ENCODE measurements at places on chromosomes 13 and 19. TPM values are rescaled to one million over a fixed set of nuclear protein-coding genes. Genes with fewer than 3 reads are reported as not detected.

DNA sequence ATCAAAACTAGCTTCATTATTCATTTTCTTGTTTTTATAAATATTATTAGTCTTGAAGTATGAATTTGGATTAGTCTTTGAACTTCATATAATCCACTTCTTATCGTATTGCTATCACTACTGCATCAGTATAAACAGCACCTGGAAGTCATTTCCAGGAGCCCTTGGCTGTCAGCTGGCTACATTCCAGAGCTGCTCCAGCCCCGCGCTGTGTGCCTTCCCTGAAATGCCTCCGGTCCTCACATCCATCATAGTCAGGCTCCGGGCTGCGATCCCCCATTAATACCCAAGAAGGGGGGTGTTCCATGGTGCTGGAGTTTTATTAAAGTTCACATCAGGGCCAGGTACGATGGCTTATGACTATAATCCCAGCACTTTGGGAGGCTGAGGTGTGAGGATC, 124.3 kb upstream of the GJB6 start:
- DNase-seq: no peak

DNA sequence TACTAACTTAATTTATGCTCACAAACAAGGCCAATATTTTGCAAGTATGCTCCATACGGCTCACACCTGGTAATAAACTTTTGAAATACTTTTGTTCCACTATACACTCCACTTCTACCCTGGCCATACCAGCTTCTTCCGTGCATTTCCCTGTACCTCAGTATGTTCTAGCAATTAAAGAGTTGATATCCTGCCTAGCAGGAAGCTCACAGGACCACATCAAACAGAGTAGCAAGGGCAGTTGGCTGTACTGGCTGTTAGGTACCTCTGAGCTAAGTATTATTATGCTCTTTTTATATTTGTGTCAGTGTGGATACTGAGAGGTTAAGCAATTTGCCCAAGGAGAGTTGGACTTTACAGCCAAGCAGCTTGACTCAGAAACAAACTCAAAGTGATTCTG, 257.7 kb downstream of the SLITRK6 start:
- no peak for DNase-seq

DNA sequence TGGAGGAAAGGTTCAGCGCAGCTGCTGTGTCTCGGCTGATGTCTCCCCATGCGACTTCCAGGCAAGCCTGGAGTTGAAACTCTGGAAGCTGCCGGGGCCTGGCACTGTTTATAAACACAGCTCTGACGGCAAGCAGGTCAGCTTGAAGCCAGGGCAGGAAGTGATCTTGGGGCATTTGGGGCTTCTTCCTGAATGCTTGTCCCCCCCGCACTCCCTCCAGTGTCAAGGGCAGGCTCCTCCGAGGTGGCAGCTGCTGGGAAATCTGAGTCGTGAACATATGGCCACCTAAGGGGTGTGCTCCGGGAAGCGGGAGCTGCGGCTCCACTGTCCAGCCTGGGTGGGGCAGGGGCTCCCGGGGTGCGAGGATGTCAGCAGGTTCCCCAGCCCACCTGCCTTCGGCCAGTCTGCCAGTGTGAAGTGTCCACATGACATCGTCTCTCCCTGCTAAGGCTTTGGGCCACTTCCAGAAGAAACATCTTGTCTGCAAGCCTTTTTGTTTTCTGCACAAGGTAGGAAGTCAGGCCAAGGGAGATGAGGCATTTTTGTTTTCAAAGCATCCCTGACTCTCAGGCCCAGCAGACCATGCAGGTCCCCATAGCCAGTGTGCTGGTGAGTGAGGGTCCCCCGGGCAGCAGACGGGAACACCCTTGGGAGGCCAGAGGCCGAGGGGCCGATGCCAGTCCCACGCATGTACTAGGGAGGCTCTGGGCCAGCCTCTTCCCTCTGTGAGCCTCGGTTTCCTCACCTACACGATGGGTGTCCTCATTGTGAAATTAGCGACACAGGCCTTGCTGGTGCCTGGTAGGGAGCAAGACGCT, 2.7 kb downstream of the PIAS4 start:
- DNase-seq: no peak

- DNase-seq: no peak
These were observed 880.1 kb upstream of the PCDH9 start for GRCh38 chr13:68110178-68110768.

- DNase-seq: no peak
These were observed 295.0 kb downstream of the LMO7 start for GRCh38 chr13:75931116-75931515.

- DNase-seq: no peak
These were observed 44.4 kb downstream of the TSHZ3 start for GRCh38 chr19:31304831-31305312.

GRCh38 chr13:114321256-114321655, 7.0 kb downstream of the CHAMP1 start:
- DNase-seq: no peak

DNA sequence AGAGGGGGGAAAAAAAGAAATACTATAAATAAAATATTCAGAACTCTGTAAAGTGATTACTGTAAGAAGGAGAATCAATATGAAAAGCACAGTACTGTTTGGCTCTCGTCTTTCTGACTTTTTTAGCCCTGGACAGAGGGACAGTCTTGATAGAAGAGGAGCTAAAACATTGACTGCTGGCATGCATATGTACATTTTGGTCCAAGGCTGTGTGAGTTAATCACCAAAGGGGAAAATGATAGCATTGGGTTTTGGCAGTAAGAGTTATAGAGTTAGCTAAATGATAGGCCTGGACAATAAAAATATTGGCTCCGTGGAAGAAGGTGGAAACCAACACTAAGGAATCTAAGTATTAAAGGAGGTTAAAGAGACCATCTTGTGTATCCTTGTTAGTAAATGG, 50.3 kb downstream of the RAP2A start:
- DNase-seq: no peak

DNA sequence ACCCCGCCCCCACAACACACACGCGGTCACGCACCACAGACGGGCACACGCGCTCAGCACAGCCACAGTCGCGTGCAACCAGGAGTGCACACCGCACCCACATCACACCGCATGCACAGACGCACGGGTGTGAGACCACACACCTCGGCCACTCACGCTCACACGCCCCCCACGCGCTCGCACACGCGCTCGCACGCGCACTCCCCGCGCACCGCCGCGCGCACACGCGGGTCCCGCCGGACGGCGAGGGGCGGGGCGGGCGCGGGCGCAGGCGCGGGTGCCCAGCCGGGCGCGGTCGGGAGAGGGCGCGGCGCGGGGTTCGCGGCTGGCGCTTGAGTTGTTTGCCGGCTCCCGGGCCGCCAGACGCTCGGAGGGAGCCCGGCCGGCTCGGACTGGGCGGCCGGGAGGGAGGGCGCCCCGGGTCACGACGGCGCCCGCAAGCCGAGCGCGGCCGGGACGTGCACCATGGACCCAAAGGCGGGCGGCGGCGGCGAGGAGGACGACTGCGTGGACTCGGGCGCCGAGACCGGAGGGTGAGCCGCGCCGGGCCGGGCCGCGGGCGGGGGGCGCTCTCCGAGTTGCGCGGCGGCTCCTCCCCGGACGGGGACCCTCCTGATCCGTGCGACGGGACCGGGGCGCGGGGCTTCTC, at the start of gene FAM124A:
TSS of gene FAM124A (plus strand) at position 362 of the 649 bp plus-strand sequence. CDS start at position 466, 104 bp downstream.
- peak; percentile 53 for DNase-seq

DNA sequence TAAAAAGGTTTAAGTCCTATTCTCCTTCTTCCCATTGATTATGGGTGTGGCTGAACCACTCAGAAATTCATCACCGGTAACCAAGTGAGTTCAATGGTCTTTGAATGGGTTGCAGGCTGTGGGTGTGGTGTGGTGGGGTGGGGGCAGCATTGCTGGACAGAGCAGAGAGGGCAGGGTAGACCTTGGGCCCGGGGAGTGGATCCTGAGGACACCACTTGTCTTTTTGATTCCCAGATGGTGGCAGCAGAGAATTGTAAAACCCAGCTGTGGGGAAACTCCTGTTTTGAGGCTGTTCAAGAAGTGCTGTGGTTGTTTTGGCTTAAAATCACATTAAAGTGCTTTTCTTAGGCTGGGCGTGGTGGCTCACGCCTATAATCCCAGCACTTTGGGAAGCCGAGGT, 45.8 kb upstream of the RGCC start:
- DNase-seq: peak; percentile 17

DNA sequence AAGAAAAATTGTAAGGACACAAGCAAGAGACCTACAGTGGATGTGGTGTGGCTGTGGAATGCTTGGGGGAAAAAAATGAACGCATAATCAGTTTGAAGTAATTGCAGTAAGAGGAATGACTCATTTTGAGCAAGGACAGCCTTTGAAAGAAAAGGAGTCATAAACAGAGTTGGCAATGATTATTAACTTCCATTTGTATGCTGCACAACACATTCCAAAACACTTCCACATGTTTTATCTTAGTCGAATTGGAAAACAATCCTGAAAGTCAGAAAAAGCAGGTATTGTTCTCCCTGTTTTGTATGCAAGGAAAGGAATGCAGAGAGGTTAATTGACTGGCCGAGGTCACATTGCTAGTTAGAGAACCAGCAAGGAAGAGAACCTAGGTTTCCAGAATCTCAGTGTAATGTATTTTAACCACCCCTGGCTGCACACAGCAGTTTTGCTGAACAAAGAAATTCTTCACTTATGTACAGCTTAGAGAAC, 630.0 kb upstream of the MIR17HG start:
- DNase-seq: no peak

DNA sequence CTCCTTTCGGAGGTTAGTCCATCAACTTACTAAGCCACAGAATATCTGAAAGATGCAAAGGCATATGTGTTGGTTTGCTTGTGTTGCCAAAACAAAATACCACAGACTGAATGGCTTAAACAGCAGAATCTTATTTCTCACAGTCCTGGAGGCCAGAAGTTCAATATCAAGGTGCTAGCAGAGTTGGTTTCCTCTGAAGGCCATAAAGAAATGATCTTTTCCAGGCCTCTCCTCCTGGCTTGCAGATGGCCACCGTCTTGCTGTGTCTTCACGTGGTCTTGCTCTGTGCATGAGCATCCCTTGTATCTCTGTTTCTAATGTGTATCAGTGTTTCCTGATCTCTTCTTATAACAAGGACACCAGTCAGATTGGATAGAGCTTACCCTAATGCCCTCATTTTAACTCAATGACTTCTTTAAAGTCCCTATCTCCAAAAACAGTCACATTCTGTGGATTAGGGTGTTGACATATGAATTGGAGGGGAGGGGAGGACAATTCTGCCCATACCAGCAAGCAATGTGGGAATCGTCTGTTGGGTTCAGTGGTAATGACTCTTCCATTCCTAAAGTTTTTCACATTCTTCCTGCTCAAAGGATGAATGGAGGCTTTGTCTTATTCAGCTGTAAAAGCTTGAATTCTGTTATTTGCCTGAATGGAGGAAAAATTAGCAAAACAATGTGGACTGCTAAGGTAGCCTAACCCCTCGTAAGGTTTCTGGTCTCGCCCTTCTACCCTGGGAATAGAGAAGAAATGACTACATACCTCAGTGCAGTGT, 715.7 kb downstream of the DIAPH3 start:
- DNase-seq: no peak

- peak; percentile 79 for DNase-seq
These were observed 24.9 kb downstream of the EPS15L1 start for GRCh38 chr19:16446724-16447368.

DNA sequence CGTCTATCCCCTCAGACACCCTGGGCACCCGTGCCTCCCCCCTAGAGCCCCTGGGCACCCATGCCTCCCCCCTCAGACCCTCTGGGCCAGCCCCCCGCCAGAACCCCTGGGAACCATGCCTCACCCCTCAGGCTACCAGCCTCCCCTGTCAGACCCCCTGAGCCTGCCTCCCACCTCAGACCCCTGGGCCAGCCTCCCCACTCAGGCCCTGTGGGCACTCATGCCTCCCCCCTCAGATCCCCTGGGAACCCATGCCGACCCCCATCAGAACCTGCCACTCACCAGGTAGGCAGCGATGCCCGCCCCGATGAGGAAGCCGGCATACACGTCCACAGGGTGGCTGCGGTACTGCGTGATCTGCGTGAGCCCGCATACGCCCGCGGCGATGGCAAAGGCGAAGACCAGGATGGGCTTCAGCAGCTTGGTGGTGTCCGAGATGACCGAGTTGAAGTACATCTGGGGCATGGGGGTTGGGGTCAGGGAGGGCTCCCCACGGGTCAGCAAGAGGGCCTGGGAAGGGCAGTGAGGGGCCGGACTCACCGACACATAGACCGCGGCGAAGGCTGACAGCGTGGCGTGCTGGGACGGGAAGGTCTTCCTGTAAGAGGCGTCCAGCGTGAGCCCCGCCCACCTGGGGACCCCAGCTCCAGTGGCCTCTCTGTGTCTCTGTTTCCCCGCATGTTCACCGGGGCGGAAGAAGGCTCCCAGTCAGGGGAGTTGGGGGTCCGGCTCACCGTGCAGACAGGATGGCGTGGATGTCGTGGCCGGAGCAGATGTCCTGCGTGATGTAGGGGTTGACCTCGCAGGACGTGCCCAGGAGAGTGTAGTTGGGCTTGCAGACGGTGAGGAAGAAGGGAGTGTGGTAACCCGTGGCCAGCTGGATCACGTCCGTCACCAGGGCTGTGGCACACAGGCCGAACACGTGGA, 7.3 kb downstream of the PLPPR3 start:
- DNase-seq: no peak

DNA sequence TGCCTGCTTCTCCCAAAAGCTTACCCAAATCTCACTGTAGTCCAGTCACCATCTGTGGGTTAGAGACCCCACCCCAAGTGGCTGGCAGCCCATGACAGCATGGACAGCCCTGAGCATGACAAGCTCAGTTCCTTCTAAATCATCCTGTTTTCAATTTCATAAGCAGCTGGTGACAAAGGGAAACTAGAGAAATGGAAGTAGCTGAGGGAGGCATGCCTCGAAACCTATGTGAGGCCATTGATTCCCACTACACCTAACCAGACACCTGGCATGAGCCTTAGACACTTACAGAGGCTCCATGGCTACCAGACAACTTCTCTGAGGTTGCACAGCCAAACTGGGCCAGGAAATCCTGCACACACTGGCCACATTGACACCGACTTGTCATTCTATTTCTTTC, 56.2 kb downstream of the ABCC4 start:
- DNase-seq: no peak

- no peak for DNase-seq
These were observed 21.5 kb downstream of the DIS3 start for GRCh38 chr13:72760189-72760588.

- DNase-seq: no peak
These were observed 28.6 kb downstream of the PRAM1 start for GRCh38 chr19:8473648-8474476.

DNA sequence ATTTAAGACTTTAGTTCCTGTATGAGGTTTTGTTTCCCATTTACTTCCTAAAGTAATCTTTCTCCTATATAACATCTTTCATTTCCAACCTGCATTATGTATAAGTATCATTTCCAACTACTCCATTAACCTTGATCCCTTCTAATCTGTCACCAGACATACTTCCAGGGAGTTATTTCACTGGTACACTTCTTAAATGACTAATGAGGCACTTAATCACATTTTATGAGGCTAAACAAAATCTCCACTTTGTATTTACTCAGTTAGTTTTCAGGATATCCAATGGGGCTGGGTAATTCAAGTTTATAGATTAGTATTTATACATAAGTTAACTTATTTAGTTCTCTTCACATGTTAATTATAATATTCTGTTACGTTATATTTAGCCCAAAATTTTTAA, 634.7 kb downstream of the PCDH17 start:
- no peak for DNase-seq

The AP1M1 gene
- total RNA-seq: 86.8 TPM

The PSG7 gene
- total RNA-seq: not detected

The PEAK3 gene
- total RNA-seq: not detected

The CYP4F11 gene
- 0.29 TPM for total RNA-seq

The ZNF667 gene
- 8.1 TPM for total RNA-seq

The ZNF324B gene
- total RNA-seq: 13.5 TPM

Data from Daoy (cell line).